T-helper 17 cell (primary cell): ENCODE measurements at places on chromosomes 5 and 9.

DNA sequence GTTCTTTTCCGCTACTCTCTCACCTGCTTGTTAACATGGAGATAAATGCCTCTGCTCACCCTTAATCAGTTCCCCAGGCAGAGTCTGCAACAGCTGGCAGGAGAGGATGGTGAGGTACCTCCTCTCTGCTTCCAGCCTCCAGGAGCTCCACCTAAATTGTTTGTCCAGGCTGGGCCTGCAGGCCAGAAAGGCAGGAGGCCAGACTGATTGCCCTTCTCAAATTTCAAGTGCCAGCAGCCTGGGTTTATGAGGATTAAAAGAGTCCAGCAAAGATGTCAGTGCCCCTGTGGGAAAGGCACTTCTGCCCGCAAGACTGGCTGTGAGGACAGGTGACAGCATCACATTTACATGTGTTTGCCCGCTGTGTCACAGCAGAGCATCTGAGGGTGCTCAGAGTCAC, 19.8 kb downstream of the CORO2A start:
- DNase-seq: no peak
- no peak overlapping the region for H3K27ac ChIP-seq
- no peaks in the 10 kb centered on the region for H3K27me3 ChIP-seq
- H3K4me3 ChIP-seq: no peak overlapping the region

DNA sequence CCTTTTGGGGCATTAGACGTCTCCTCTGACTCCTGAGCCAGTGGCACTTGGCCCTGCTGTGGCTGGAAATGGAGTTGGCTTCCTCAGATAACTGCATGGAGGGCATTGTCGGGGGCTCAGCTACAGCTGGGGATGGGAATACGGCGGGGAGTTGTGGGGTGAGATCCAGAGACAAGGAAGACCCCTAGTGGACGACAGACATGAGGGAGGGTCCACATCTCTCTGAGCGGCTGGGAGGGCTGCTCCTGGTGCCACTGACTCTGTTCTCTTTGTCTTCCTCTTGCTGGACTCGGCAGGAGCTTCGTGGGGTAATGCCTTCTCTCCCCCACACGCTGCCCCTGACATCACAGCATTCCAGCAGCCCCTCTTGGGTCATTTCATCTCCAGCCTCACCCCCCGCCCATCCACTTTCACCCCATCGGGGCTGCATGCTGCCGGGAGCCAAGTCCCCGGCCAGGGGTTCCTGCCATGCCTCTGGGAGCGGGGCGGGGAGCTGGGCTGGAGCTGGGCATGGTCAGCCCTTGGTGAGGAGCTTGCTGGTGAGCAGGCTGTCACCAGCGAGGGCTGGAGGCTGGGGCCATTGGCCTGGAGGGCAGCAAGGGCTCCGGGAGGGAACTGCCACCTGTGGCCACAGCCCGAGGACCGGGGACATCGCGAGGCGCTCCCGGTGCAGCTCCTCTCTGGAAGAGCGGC, 172.3 kb downstream of the CACNA1B start:
- H3K36me3 ChIP-seq: peaks cover under 1% of the 10 kb centered on the region
- H3K4me3 ChIP-seq: no peak overlapping the region
- no peak overlapping the region for H3K27ac ChIP-seq
- peaks cover 13% of the 10 kb centered on the region for H3K4me1 ChIP-seq

- H3K4me1 ChIP-seq: peaks cover 13% of the 10 kb centered on the region
- H3K27ac ChIP-seq: peak overlapping the region; percentile 8
- H3K27me3 ChIP-seq: no peaks in the 10 kb centered on the region
- H3K36me3 ChIP-seq: peaks cover 3% of the 10 kb centered on the region
- no peak overlapping the region for H3K4me3 ChIP-seq
- DNase-seq: no peak
These were observed 99.0 kb downstream of the RALGPS1 start for GRCh38 chr9:127013597-127013996.

GRCh38 chr9:109409773-109410397, 88.2 kb downstream of the PTPN3 start:
- H3K4me1 ChIP-seq: no peaks in the 10 kb centered on the region
- H3K36me3 ChIP-seq: no peaks in the 10 kb centered on the region
- peaks cover 21% of the 10 kb centered on the region for H3K27me3 ChIP-seq
- no peak for DNase-seq

GRCh38 chr9:135015565-135015964, 71.9 kb upstream of the OLFM1 start:
- H3K27me3 ChIP-seq: peaks cover 45% of the 10 kb centered on the region
- DNase-seq: no peak
- no peak overlapping the region for H3K27ac ChIP-seq
- H3K4me1 ChIP-seq: peaks cover 2% of the 10 kb centered on the region
- H3K4me3 ChIP-seq: no peak overlapping the region
